ENCODE measurements at places on chromosomes 5 and 9. TPM values are rescaled to one million over a fixed set of nuclear protein-coding genes. Genes with fewer than 3 reads are reported as not detected.

Gene OLFML2A
- 1.6 TPM for total RNA-seq

Gene NR2F1
- total RNA-seq = 43.0 TPM

Gene CEL
- 0.10 TPM for total RNA-seq

Gene N4BP3
- total RNA-seq = 1.4 TPM

Gene ZNF474
- not detected for total RNA-seq

Gene ETF1
- total RNA-seq = 49.9 TPM

Gene PSD2
- total RNA-seq = not detected
